ENCODE measurements at places on chromosomes 2 and 18.

- no peak for DNase-seq
These were observed 27.6 kb upstream of the CALCRL start for GRCh38 chr2:187475499-187476248.

DNA sequence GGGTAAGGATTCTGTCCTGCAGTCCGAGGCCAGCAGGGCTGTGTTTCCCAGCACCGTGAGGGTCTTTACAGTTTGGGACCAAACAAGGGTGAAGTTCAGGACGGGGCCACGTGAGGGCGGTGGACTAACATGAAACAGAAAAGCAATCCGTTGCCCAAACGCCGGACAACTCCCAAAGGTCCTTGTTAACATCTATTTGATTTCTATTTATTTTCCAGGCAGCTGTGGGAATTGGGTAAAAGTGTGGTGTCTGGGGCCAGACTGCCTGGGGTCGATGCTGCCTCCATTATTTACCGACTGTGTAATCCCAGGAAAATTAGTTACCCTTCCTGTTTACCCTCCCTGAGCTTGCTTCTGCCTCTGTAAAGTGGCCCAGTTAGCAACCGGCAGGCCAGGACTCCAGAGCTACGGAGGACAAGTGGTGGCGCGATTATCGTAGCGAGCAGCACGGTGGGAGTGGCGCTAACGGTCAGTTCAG lies 66.3 kb upstream of the TCF7L1 start:
- DNase-seq: peak; percentile 28

DNA sequence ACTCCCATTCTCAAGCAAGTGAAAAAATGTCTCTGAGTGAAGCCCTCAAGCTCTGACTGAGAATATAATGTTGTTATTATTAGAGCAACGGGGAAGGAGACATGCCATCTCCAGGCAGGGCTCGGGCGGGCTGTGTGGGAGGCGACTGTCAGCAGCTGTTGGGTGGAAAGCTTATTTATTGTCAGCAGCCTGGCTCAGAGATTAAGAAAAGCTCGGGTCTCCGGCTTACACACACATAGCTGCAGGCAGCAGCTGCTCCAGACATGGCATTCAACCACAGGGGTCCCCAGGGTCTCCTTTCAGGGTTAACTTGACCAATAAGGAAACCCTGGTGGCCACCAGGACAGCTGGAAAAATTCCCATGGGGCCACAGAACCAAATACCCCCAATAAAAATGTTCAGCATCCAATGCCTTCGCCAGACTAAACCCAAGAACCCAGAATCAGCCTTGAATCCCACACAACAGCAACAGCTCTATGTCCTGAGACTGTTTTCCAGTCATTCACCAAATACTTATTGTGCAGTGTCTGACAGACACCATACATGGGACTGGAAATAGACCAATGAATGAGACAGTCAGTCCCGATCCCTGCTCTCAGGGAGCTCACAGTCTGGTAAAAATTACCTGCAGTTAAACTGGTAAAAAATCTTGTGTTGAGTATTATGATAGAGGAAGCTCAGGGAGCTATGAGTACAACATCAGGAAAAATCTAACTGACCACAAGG lies 70.5 kb upstream of the RTN4 start:
- DNase-seq: no peak

GRCh38 chr2:159998961-159999360 lies 63.5 kb downstream of the PLA2R1 start:
- no peak for DNase-seq

DNA sequence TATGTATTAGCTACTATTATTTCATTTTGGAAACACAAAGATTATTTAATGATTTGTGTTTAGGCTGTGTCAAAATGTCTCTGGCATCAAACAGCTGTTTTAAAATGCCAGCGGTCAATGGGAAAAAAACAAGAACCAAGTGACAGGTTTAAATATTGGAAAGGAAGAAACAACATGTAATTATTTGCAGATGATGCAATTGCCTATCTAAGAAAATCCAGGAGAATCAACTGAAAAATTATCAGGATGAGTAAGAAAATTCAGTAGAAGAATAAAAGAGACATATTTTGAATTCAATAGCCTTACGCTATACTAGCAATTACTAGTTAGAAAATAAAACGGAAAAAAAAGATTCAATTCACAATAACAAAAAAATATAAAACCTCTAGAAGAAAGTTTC lies 51.6 kb downstream of the HNRNPLL start:
- DNase-seq: no peak
